Prostate gland (tissue), 2 donors: ENCODE measurements at places on chromosomes 6 and 20.

DNA sequence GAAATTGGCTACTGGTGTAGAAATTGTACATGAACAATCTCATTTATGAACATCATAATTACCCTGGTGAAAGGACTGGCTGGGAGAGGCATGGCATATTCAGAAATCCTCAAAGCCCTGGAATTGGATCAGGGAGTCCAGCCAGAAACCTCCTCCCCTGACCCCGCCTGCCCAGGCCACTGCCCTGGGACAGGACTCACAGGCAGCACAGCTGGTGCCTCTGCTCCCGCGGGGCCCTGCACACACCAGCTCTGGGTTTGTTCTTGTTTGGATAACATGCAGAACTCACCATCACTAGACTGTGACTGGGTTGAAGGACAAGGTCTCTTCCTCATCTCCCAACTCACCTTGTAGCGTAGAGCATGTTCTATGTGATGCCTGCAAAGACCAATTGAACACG lies 56.2 kb downstream of the AGPAT4 start:
- H3K4me3 ChIP-seq, result no peak overlapping the region
- no peaks in the 10 kb centered on the region for H3K4me1 ChIP-seq
- H3K27me3 ChIP-seq, result no peaks in the 10 kb centered on the region
- H3K27ac ChIP-seq, result no peak overlapping the region
- DNase-seq, result no peak

DNA sequence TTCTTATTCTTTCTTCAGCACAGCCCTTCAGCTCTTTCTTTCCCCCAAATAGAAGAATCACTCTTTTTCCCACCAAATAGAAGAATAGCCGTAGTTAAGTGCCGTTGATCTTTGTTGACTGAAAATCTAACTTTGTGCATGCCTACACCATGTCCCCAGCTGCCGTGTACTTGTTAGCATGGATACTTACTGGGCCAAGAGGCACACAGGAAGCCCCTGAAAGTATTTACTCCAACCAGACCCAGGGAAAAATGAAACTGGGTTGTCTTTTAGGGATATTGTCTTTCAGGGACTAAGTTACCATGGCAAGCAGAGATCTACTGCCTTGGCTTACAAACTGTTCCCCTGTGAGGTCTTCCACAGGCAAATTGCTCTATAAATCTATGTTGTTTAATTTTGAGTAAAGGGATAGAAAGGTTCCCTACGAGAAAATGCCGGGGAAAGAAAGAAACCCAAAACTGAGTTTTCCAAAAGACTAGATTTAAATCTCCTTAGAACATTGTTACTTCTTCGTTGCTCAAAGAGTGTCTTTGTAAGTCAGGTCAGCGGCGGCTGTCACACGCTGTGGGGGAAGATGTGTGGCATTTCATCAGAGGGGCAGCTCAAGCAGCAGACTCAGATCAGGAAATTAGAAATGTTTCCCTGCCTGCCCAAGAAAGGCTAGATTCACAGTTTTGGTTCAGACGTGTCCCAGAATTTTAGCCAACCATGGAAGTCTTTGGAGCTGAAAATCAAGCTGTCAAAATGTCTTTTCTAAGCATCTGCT lies 188.2 kb upstream of the PRND start:
- no peaks in the 10 kb centered on the region for H3K27me3 ChIP-seq
- H3K4me3 ChIP-seq, result no peak overlapping the region
- H3K4me1 ChIP-seq, result no peaks in the 10 kb centered on the region

- no peaks in the 10 kb centered on the region for H3K27me3 ChIP-seq
- DNase-seq, result no peak
- H3K4me1 ChIP-seq, result no peaks in the 10 kb centered on the region
- H3K4me3 ChIP-seq, result no peak overlapping the region
- peak overlapping the region; percentile 2 for H3K27ac ChIP-seq
- no peaks in the 10 kb centered on the region for H3K36me3 ChIP-seq
These were observed 103.2 kb upstream of the SUPT3H start for GRCh38 chr6:45480752-45481415.

DNA sequence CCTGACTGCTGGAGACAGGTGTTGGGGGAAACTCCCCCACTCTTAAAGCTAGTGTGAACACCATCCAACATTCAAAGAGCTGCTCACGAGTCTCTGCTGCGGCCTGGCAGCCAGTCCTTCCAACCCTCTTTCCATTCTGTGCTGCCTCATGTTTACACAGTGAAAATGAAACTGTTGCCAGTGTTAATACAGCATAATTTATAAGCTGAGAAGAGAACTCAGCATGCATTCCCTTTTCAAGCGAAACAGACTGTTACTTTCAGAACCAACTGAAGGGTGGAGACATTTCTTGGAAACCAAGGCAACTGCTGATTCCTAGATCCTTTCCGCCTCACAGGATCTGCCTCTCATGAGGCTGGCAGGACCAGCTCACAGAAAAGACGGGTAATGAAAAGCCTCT lies 533.8 kb upstream of the ID4 start:
- peak overlapping the region; percentile 45 for H3K27ac ChIP-seq
- H3K36me3 ChIP-seq, result no peaks in the 10 kb centered on the region
- DNase-seq, result peak; percentile 53
- no peaks in the 10 kb centered on the region for H3K4me1 ChIP-seq
- H3K27me3 ChIP-seq, result no peaks in the 10 kb centered on the region

DNA sequence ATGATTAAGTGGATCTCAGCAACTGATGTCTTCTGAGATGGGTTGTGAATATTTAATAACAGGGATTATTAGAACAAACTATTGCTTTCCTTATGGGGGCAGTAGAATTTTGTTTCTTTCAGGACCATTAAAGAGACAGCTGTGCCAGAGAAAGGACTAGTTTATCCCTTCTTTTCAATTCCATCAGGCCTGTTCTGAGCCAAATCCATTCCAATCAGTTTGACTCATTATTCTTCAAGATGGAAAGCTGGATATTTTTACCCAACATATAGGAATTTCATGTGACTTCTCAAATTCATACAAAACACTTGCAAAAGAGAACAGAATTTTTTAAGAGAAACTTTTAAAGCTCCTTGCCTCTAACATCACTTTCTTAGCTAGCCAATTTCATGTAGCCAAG lies 722.0 kb upstream of the FLRT3 start:
- H3K27ac ChIP-seq, result no peak overlapping the region
- DNase-seq, result no peak
- no peaks in the 10 kb centered on the region for H3K27me3 ChIP-seq
- no peaks in the 10 kb centered on the region for H3K36me3 ChIP-seq
- H3K4me1 ChIP-seq, result no peaks in the 10 kb centered on the region

- H3K27ac ChIP-seq, result no peak overlapping the region
- no peaks in the 10 kb centered on the region for H3K27me3 ChIP-seq
- H3K4me1 ChIP-seq, result no peaks in the 10 kb centered on the region
These were observed 574 bp downstream of the ARHGAP40 start for GRCh38 chr20:38602185-38602581.

GRCh38 chr20:59634435-59635005 lies 30.2 kb downstream of the PHACTR3 start:
- no peak for DNase-seq
- H3K36me3 ChIP-seq, result no peaks in the 10 kb centered on the region
- H3K27me3 ChIP-seq, result no peaks in the 10 kb centered on the region
- H3K4me1 ChIP-seq, result no peaks in the 10 kb centered on the region

DNA sequence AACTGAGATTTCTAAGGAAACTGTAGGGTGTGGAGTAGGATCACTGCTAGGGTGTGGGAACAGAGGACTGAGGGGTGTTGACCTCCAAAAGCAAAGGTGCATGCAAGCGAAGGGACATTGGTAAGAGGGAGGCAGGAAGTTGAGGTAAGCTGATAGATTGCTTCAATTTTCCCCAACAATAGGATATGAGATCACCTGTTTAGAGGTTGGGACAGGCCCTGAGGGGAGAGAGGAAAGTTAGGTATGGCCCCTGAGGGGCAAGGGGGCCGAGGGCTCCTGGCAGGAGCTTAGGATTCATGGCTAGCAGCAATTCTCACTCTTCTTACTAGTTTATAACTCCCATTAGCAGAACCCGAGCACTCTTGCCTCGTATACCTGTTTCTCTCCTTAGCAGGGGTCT lies 106.8 kb upstream of the RPS6KA2 start:
- DNase-seq, result no peak
- H3K4me3 ChIP-seq, result no peak overlapping the region
- no peaks in the 10 kb centered on the region for H3K4me1 ChIP-seq
- H3K36me3 ChIP-seq, result no peaks in the 10 kb centered on the region
- H3K27me3 ChIP-seq, result no peaks in the 10 kb centered on the region
- H3K27ac ChIP-seq, result no peak overlapping the region

DNA sequence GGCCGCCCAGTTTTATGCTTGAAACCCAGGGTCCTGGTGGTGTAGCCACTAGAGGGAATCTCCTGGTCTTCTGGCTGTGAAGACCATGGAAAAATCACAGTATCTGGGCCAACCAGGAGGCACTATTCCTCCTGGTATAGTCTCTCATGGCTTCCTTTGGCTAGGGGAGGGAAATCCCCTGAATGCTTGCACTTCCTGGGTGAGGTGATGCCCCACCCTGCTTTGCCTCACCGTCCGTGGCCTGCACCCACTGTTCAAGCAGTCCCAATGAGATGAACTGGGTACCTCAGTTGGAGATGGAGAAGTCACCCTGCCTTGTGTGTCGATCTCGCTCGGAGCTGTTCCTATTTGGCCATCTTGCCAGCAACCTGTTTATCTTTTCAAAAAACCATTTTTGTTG lies 10.1 kb upstream of the ZNF337 start:
- DNase-seq, result no peak
- H3K27ac ChIP-seq, result no peak overlapping the region
- no peaks in the 10 kb centered on the region for H3K36me3 ChIP-seq
- H3K4me1 ChIP-seq, result no peaks in the 10 kb centered on the region
- H3K4me3 ChIP-seq, result no peak overlapping the region
